HFFc6 (cell line): ENCODE measurements at places on chromosomes 12 and 14.
A peak's percentile ranks its signal among the peaks of the same experiment; 100 is the strongest.

GRCh38 chr14:21090194-21090939, 8.1 kb downstream of the ZNF219 start:
- no peak for DNase-seq

DNA sequence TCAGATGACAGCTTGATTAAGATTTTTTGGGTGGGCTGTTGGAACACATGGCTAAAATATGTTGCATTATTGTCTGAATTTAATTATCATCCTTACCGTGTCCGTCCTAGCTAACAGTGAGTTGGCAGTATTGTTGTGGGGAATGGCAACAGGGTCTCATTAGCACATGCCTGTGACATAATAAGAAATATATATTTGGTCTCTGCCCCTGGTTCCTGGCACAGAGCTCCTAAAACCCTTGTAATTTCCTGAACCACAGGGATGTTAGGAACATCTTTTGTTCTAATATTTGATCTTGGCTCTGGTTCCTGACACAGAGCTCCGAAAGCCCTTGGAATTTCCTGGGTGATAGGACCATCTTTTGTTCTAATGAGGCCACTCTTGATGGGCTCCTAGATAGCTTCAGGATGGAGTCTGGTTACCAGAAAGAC, 76.0 kb downstream of the SYNE2 start:
- DNase-seq: no peak

DNA sequence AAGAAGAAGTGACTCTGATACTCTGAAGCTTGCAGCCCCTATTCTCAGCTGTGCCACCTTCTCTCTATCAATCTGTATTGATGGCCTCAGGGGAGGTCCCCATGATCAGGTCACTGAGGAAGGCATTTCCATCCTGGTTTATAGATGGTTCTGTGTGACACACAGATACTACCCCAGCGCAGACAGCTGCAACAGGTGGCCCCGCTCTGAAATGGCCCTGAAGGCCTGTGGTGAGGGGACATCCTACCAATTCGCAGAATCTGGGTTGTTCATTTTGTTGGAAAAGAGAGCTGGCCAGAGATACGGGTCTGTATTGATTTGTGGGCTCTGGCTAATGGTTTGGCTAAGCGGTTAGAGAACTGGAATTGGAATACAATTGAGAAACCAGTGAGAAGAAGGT, 21.7 kb downstream of the DLK1 start:
- no peak for DNase-seq

DNA sequence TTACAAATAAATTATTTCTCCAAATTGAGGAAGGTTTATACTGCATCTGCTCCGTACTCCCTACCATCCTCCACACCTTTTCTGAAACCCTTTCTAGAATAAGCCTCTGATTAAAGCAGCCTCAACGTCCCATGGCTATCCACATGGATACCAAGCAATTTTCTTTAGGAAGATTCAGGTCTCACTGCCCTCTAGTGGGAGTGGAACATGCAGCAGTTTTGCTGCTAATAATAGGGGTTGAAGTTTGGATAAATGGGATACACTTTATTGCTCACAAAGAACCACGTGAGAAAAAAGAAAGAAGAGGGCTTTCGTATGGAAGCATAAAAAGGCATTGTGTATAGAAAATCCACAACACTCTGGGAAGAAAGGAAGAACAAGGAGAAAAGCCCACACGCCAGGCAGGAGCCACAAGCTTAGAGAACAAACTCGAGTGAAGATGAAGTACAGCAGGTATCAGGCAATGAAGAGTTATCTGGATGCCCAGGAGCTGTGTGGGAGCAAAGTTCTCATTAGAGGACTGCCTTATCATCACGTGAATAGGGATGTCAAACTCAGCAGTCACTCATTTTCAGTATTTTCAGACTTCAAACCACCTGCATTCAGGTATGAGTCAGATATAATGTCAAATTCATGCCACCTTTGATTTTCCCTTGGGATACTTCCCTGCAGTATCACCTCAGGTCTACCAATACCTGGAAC, 45.8 kb downstream of the CCER1 start:
- DNase-seq: peak; percentile 43

DNA sequence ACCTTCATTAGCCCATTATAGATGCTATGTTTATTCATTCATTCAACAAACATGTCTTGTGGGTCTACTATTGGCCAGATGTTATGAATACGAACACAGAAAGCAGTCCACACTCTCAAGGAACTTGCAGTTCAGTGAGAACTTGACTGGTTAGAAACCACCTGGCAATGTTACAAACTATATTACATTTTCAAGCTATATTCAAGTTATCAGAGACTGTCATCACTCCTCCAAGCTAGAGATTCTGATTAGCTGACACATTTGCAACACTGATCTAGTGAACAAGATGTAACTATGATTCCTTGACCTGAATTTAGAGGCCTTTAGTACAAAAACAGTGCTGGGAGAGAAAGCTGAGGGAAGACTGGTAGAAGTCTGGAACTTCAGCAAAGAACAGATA, 170.7 kb upstream of the EEA1 start:
- no peak for DNase-seq

DNA sequence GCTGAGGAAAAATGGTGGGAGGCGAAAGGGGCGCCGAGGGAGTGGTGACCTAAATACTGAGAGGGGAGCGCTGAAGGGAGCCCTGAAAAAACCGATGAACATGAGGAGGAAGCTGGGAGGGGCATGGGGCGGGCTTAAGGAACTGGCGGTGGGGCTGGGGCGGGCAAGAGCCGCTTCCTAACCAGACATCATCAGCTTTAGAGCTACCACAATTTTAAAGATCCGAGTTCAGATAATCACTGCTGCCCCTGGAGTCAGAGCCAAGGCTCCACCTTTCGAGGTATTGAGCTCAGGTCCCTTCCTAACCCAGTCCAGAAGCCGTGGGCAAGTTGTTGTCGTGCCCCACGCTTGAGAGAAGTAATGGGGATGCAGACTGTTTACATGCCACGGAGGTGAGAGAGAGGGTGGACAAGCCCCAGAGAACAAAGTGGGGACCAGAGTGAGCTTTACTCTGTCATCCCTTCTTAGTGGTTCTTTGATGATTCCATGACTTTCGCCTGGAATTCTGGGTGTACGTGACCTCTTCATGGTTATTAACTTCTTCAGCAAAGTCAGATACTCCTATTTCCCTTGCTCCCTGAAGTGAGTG, 393 bp downstream of the ORMDL2 start:
- DNase-seq: peak; percentile 30
